Hepatocyte (in vitro differentiated cells): ENCODE measurements at places on chromosomes 7 and 10.

DNA sequence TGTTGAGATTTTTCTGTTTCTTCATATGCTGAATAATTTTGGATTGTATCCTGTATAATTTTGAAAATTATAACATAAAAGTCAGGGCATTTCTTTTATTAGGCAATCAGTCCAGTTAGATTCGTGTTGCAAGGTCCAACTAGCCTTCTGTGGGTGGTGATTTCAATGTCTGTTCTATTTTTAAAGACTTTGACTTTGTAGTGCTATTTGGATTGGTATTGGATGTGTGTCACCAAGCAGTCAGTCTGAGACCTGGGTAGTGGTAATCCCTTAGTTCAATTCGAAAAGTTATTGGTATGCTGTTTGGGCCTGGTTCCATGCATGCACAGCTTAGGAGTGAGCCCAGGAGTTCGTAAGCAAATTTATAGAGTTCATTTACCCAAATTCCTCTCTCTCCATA lies 82.2 kb downstream of the EPDR1 start:
- DNase-seq: no peak

DNA sequence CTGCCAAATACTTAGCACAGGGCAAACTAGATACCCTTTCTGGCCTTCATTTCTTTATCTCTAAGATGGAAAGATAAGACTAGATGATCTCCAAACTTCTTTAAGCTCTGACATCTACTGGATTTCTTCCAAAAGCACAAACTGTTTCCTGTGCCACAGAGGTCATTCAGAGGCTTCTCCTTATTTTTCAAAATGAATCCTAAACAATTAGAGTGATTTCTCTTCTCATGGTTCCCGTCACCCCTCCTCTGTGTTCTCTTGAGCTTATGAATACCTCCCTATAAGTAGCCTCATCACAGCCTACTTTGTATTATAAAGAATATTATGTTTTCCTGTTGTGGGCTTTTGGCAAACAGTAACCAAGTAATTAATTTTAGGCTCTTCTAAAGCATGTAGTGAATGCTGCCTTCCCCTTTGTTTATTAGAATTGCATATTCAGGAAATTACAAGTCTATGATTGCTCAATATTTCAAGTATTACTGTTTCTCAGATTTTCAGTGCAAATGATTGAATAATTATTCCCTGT lies 179.5 kb downstream of the REEP3 start:
- no peak for DNase-seq

DNA sequence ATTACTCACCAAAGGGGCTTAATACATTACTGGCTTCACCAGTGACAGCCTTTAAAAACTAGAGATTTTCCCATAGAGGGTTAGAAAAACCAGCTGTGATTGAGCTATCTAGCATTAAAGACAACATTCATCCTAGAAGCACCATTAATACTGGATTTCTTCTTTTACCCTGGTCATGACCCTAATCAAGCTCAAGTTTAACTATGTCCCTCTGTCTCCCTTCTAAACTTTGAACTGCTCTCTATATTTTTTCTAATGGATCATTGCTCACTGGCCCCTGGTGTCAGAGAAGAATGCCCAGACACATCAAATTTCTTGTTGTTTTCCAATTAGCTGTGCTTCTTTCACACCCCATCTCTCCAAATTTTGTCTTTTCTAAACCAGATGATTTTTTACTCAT lies 1101.3 kb downstream of the XPNPEP1 start:
- DNase-seq: no peak

DNA sequence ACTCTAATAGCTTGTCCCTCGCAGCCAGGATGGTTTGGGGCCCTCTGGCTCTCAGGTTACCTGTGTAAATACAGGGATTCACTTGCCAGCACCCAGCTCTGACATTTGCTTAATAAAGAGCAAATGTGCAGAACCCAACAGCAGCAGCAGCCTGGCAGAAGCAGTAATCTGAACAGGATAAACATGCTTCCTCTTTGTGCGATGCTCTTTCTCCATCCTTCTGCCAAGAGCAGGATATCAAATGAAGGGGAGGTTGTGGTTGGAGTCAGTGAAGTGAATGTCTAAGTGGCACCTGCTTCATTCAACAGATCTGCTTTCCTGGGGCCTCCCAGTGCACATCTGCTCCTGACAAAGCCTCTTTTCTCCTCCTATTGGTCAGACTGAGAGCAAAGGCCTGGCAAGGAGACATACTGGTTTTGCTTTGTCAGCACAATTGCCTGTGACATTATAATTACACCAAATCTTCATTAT lies 130.3 kb downstream of the NRF1 start:
- peak; percentile 19 for DNase-seq

- no peak for DNase-seq
Measured at GRCh38 chr10:129426606-129427005, 40.4 kb upstream of the MGMT start.

- DNase-seq: no peak
Measured at GRCh38 chr7:54812756-54813322, 53.8 kb upstream of the SEC61G start.

GRCh38 chr10:27439101-27439500 lies 65.0 kb upstream of the RAB18 start:
- DNase-seq: no peak

DNA sequence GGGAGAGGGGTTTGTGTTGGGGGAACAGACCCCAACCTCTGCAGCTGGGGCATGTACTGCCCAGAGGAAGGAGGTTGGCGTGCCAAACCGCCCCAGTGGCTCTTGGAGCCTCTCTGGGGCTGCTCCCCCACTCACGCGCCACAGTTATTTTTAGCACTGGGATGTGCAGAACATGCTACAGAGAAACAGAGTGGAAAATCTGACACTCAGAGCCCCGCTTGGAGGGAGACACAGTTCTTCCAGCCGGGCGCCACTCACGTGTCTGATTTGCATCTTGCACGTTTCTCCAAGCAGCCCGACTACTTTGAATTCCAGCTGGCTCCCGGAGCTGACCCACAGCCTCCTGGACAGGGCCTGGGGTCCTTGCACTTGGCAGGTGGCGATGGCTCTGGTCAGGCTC lies 182.0 kb downstream of the RPS24 start:
- peak; percentile 81 for DNase-seq

- DNase-seq: no peak
Measured at GRCh38 chr10:89001024-89001728, 10.6 kb downstream of the FAS start.

- DNase-seq: no peak
Measured at GRCh38 chr7:153934048-153934447, 118.2 kb upstream of the DPP6 start.

GRCh38 chr10:94035982-94036765 lies 42.4 kb downstream of the PLCE1 start:
- no peak for DNase-seq

- no peak for DNase-seq
Measured at GRCh38 chr7:93014410-93014809, 103.4 kb downstream of the SAMD9 start.

- DNase-seq: no peak
Measured at GRCh38 chr7:55127135-55127551, 108.3 kb downstream of the EGFR start.

DNA sequence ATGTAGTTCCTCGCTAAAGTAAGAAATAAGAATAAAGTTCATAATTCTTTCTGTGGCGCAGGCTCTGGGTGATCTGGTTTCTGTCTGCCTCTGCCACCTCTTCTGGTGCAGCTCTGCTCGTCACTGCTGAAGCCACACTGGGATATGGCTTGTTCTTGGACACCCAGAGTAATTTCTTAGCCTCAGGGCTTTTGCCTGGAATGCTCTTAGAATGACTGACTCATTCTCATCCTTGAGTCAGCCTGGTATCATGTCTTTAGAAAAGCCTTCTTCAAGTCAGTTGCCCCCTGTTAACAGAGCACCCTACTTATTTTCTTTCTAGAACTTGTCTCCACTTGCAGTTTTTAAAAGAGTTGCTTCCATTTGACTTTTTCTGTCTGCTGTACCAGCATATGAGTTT lies 2.0 kb downstream of the ZSCAN25 start:
- peak; percentile 20 for DNase-seq

DNA sequence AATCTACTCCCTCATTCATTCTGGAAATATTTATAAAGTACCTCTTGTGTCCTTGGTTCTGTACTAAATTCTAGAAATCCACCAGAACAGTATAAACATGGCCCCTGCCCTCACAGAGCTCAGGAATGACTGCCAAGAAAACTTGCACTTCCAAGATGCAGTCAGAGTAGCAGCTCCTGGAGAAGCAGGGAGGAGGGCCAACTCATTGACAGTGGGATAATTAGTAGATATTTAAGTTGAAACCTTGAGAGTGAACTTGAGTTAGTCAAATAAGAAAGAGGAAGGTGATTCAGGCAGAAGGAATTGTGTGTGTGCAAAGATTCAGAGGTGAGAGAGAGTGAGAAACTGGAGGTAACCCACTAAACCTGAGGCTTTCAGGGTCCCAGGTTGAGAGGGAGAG lies 182.2 kb upstream of the INHBA start:
- DNase-seq: no peak

DNA sequence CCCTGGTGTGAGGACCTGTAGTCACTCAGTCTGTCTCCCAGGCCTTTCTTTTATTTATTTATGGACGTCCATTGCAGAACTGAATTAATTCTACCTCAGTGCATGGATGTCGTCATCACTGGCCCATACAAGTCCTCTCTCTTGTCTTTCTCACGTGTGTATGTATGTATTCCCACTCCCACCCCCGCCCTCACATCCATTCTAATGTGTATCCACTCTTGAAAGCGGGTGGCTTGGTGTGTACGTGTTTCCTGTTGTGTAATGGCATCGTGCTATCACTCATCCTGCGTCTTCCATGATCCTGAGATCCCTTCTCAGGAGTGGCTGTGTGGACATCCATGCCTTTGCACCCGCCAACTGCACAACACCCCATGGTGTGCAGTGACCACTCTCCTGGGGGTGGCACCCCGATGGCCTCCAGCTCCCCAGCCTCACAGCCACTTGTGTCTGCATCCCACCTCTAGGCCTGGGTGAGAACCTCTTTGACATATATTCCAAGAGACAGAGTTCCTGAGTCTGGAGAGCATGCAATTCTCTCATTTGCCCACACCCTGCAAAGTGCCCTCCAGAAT lies 3.0 kb upstream of the AOC1 start:
- no peak for DNase-seq

DNA sequence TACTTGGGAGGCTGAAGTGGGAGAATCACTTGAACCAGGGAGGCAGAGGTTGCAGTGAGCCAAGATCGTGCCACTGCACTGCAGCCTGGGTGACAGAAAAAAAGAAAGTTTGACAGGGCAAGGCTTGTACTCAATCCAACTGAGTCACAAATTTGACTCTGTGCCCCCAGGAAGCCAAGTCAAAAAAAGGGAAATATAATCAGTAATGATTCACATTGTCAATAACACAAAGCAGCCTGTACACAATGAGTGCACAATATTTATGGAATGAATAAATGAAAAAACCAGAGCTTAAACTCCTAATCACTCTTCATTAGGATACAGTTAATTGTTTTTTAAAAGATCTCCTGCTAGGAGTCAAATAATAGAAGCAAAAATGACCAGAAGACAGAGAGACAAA lies 6.4 kb downstream of the NAPEPLD start:
- DNase-seq: no peak

DNA sequence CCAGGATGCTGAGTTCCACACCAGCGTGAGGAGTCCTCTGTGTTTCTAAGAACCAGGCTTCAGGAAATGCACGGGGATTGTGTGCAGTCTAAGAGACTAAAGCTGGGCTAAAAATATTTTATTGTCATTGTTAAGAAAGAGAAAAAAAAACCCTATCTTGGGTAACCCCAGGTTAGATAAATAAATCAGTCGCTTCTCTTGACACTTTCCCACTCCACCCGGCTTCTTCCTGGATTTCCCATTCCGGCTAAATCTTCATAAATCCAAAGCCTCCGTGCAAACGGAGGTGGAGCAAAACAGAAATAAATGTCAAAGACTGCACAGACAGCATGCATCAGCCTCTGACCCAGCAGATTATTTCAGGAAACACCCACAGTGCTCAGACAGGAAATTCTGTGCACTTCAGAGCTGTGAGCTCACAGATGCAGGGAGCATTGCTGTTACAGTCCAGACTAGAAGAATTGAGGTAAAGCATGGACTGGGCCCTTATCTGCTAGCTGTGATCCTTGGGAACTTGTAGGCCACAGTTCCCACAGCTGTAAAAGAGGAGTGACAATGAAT lies 44.8 kb upstream of the GRID1 start:
- peak; percentile 60 for DNase-seq

DNA sequence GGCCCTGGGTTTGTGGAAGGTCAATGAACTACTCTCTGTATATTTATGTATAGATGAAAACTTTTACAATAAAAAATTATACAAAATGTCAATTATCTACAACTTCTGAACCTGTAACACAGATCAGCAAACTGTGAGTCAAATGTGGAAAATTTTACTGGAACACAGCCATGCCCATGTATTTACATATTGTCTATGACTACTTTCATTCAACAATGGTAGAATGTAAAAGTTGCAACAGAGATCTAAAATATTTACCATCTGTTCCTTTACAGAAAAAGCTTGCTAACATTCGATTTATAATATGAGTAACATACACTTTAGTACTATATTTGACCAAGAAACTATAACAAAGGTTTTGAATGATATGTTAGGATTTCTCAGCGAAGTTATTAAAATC lies 481.6 kb downstream of the PARD3 start:
- no peak for DNase-seq

DNA sequence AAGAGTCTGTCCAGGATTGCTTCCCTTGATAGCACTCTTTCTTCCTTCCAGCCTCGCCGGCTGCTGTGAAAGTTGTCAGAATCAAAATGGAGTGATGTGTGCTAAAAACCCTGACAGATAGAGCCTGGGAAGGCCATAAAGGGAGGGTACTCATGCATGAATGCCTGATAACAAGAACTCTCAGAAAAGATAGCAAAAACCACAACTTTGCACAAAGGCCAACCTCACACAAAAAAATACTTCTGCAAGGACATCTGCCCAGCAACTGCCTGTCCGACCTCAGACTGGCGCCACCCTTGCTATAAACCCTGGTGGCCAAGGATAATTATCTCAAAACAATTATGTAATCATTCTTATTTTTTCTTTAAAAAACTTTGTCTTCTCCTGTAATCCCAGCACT lies 133.2 kb upstream of the SVIL start:
- no peak for DNase-seq

GRCh38 chr10:110274647-110275046 lies 30.1 kb downstream of the SMNDC1 start:
- no peak for DNase-seq

GRCh38 chr7:77321300-77321699 lies 94.8 kb downstream of the GSAP start:
- DNase-seq: no peak

DNA sequence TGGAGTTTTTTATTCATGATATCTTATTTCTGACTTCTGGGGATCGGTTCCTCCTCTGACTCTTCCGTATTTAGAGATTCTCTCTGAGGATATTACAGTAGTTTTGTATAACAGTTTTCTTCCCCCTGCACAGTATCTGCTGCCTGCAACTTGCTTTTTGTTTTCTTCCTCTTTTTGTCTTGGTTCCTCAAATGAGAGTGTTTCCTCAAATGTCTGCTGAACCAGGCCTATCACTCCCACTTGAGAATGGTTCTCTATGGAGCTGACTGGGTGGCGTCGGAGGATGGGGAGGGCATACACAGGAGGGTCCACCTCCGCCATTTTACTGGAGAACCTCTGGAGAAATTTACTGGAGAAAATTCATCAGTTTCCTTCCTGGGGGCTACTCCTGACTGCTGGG lies 27.7 kb downstream of the ARHGAP22 start:
- no peak for DNase-seq
